ENCODE measurements at places on chromosomes 3 and 15.

DNA sequence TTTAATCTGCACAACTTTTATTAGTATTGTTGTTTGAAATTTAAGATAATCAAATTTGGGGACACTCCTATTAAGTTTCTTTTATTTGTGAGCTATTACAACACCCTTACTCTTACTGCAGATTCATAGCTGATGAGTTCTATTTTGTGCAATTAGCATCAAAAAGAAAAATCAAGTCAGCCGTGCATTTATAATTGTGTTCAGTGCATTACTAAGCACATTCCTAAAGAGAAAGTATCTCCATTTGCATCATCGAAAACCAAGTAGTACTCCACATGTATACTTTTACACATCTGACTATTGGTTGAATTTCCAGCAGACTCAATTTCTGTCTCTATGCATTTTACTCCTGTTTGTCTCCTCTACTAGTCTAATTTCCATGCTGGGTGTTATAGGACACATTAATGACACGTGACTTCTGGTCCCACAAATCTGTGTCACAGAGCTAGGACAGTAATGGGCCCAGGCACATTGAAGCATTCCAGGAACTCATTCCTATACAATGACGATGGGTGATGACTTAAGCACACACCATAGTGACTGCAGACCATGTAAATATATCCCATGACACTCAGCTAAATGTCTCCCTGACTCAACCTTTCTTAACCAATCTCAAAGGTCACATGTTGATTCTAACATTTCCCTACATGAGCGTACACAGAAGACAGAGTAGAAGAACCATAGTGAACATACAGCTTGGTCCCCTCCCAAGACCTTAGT, 477.5 kb downstream of the LPP start:
- DNase-seq = no peak

DNA sequence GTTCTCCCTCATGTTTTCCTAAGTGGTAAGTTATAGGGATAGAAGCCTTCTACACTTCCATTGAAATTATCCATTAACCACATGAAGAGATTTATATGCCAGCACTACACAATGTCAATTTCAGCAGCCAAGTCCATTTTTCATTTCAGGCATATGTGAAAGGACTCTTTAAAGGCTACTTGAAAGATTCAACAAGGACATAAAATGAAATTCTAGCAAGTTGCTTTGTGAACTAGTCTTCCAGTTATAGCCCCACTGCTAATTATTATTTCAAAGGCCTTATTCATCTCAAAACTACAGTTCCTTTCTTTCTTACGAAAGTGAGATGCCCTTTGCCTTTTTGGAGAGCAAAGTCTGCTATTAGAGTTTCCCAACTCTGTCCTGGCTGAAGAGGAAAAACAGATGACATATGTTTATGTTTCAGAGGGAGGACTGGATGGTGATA, 66.0 kb upstream of the SLC2A2 start:
- no peak for DNase-seq

- no peak for DNase-seq
Measured at GRCh38 chr15:58526647-58527192, 94.9 kb downstream of the LIPC start.

DNA sequence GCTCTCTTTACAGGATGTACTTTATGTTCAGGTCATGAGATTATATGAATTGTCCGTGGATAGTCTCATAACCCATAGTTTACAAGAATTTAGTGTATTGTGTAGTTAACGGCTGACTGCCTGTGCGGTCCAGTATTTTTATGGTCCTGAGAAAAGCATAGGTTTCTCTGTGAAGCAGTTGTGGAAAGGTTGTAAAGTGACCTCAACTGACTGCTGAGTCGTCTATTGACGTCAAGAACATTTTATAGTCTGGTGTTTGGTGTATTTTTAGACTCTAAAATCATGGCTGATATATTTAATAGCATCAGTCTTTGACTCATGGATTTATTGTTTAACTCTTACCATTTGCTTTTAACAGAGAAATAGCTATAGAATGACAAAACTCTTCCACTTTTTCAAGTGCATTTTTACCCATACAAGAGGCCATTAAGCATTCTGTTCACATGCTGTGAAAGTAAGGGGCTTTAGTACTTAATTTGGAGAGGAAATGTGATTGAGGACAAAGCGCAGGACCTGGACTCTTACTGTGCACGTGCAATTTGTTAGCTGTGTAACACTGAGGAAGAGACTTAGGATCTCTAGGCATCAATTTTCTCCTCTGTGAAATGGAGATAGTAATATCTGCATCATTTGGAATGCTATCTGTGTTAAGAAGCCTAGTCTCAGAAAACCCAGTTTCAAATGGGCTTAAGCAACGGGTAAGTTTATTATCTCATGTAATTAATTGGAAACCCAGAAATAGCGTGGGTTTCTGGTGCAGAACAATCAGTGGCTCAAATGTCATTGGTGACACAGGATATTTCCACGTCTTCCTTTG, 240.8 kb downstream of the NFKBIZ start:
- no peak for DNase-seq

DNA sequence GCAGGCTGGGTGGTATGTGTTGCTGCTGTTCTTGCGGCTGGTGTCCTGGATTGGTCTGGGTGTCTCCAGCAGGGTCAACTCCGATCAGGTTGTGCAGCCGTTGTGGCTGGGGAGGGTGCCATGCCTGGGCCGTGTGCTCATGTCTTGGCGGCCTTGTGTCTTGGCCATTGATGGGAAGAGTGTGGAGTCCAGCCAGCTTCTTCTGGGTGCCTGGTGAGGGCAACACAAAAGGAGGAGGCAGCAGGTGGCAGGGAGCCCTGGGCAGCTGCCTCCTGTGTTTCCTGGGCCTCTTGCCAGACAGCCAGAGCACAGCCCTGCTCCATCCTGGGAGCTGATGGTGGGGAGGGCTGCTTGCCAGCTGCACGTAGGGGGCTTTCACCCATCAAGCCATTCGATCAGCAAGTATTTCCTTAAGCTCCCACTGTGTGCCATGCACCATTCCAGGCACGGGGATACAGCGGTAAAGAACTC, 4.3 kb downstream of the CHAC1 start:
- no peak for DNase-seq

- DNase-seq = no peak
Measured at GRCh38 chr15:87213626-87214025, 1042.9 kb downstream of the NTRK3 start.

DNA sequence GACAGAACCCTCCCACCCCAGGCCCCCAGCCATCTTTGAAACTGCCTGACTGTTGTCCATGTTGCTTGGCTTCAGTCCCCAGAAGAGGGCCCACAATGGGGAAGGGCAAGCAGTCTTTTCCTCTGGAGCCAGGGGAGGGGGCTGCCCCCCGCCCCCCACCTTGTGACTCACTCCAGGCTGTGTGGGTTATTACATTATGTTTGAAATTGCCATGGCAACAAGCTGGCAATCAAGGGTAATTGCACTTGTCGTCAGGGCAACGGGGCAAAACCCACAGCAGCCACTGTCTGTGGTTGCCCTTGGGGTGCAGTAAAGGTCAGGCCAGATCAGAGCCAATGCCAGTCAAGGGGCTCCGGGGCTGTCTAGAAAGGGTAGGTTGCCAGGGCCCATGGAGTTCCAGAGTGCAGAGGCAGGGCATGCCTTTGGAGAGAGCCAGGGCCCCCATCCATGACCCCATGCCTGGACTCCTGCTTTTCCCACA, 3.1 kb upstream of the CAMKV start:
- no peak for DNase-seq

DNA sequence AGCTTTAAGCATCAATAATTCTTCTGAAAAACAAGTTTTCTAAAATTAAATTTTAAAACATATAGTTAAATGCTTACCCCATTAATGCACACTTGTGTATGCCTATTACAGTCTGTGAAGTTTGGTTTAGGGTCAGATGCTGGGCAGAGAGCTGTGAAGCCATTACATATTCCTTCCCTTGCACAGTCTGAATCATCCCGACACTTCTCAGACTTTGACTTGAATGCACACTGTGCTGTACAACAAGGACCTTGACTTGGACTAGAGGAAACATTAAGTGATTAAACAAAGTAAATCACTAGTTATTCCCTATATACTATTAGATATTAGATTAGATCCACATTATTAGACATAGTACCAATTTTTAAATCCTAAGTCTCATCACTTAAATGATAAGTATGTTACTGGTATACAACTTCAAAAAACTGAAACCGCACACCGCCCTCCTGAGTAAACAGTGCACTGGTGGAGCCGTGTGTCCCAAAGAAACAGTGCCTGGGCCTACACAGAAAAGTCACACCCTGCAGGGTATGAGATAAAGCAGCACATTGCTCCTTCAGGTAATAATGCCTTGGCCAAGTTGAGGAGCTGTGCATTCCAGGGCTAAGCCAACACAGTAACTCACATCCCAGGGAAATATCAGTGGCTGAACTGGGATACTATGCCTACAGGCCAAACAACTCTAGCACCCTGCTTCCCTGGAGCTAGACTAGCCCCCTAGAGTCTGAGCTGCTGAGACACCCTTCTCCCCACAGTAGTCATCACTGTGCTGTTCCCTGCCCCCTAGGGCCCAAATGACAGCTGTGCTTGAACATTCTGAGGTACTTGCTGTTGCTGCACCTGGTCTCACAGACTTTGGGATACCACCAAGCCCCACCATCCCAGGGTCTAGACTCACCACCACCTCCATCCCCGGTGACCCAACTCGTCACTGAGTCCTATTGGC, 137.5 kb downstream of the ADAM10 start:
- no peak for DNase-seq

GRCh38 chr3:151918253-151919029, 45.0 kb downstream of the SUCNR1 start:
- no peak for DNase-seq

- no peak for DNase-seq
Measured at GRCh38 chr15:90210593-90210992, 9.5 kb downstream of the SEMA4B start.

DNA sequence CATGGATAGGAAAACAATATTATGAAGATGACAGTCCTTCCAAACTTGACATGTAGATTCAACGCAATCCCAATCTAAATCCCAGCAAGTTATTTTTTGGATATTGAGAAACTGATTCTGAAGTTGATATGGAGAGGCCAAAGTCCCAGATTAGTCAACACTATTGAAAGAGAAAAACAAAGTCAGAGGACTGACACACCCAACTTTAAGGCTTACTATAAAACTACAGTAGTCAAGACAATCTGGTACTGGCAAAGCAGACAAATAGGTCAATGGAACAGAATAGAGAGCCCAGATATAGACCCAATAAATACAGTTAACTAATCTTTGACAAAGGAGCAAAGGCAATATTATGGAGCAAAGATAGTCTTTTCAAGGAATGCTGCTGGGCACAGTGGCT, 119.2 kb upstream of the ASB14 start:
- DNase-seq = no peak

DNA sequence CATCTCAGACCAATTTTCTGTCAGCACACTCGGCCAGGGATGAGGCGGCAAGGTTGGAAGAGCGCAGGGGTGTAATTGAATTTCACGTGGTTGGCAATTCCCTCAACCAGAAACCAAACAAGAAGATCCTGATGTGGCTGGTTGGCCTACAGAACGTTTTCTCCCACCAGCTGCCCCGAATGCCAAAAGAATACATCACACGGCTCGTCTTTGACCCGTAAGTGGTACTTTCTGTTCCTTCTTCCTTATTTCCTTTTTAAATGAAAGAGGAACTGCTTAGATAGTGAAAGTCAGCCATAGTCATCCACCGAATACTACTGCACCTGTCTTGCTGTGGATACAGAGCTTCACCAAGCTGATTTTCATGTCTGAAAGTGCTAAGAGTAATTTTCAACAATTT, 60.1 kb downstream of the SGO1 start:
- no peak for DNase-seq

GRCh38 chr15:73054417-73054953, 2.2 kb downstream of the NEO1 start:
- no peak for DNase-seq

DNA sequence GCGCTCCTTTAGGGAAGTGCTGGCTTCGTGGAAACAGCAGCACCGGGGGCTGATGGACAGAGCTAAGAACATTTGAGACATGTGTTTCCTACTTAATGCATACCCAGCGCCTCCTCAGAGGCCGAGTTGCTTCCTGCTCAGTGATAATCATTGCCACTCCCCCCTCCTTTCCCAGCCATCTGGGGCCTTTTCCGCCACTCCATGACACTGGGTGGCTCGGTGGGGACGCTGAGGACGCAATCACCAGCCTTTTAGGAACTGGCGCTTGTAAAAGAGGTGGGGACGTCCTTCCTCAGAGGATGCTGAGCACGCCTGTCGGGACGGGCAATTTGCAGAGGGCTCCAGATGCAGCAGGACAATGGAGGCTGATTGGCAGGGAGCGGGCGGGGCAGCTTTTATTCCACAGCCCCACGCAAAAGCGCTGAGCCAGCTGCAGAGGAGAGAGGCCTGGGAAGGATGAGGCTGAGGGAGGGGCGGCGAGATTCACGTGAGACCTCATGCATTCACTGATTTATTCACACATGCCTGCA, 22.2 kb upstream of the IQSEC1 start:
- DNase-seq = no peak

All from stimulated activated CD8-positive, alpha-beta memory T cell treated with anti-CD3 and anti-CD28 coated beads, Interleukin-4, amount 100 ng/mL, for 4 hours (primary cell).